ENCODE measurements at places on chromosomes 2 and 18.
A peak's percentile ranks its signal among the peaks of the same experiment; 100 is the strongest.

- DNase-seq = no peak
Observed at GRCh38 chr18:56240405-56240804, 398.0 kb downstream of the TXNL1 start.

DNA sequence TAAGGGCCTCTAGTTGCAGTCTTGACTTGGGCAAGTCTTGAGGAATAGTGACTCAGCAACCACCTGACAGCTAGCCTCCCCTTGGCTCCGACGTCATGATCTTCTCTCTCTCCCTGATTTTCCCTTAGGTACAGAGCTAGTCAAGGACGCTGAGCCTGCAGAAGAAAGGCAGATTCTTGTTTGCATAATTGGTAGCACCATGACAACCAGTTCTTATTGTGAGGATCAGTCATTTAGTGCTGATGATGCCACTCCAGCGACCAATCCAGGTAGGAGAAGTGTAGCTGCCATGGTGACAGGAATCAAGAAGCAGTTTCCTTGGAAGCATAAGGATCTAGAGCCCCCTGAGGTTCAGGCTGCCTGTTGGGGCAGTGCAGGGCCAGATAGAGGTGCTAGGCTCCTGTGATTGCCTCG, 2.8 kb upstream of the RESP18 start:
- no peak for DNase-seq

DNA sequence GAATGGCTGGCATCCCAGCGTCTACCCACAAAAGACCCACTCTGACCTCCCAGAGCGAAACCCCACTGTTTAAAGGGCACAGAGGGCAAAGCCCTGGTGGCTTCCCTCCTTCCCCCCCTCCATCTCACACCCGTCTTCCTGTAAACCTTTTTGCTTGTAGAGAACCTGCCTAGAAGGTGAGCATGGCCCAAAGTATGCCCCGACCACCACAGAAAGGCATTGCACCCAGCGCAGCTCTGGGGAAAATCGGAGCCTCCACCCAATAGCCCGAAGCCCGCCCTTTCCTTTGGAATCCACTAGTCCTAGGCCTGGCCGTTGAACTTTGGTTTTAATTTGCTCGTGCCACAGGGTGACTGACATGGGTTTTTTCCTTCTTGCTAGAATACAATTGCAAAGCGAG, 22.6 kb downstream of the DIPK1C start:
- DNase-seq = no peak

DNA sequence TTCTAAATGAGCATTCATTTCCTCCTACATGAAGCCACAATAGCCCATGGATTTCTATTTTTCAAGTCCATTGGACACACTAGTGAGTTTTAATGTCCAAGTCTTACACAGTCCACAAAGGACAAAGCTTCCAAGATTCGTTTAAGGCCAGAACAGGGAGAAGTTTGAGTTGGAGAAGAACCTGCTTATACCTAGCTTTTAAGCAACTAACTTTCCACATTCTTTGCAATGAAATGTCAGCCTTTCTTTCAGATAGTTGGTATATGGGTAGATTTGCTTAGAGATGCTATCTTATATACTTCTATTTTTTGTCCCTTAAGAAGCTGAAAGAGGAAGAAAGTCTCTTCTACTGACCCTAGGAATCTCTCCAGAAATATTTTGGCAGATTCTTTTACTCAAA, 66.1 kb upstream of the NPAS2 start:
- no peak for DNase-seq

DNA sequence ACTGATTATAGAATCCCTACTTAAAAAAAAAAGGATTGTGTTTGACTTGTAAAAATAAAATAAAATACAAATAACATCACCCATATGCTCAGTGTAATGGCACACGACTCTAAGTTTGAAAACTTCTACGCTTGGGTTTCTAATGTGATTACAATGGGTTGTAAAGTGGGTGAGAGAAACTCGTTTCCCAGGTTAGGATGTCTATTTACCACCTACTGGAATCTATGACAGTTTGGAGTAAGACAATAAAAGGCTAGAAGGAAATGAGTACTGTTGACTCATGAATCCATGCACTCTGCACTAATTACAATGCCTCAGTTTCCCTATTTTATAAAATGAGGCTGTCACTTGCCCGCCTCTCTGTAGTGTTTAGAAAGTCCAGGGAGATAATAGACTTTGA, 204.2 kb upstream of the FBXO11 start:
- no peak for DNase-seq

DNA sequence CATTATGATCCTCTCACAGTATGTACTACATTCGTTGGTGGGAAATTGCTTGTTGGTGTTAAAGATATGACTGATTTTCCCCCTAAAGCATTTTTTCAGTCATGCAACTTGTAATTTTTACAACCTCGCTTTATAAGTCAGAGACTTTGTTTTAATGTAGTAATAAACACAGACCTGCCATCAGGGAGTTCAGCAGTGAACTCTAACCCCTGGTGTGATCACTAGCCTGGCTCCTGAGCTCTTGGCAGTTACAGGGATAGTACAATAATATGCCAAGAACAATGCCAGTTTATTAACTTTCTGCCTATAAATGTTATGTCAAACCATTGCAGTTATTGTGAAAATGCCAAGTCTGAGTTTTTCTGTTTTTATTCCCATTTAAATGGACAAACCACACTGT, 93.8 kb downstream of the EDAR start:
- no peak for DNase-seq

- no peak for DNase-seq
Observed at GRCh38 chr18:4096486-4096885, 358.6 kb downstream of the DLGAP1 start.

- DNase-seq = no peak
Observed at GRCh38 chr2:234364661-234365060, 132.2 kb downstream of the ARL4C start.

DNA sequence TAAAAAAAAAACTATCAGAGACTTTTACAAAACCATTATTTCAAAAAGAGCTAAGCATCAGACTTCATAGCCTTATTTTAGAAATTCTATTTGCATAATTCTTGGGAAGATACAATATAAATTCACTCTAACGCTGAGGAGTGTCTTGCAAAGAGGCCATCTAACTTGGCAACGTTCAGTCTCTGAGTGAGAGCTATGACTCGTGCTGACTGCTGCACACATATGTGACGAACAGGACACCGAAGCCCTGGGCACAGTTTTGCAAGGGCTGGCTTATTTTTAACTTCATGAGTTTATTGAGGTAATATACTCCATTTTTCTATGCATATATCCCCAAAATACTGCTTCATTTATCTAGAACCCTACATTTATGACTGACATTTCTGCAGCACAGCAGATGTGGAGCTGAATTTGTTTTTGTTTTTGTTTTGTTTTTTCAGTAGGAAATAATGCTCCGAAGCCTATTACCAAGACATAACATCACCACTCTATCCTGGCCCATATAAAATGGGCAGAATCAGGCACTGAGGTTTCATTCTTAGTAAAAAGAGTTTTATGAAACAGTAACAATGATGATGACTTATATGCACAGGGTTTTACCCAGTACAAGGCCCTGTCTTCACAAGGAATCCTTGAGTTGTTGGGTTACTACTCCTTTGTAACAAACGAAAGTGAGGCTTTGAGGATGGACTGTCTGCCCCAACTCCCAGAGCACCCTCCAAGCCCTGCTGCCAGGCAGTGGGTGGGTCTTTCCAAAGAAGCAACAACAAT, 68.3 kb downstream of the CRACDL start:
- peak; percentile 11 for DNase-seq

GRCh38 chr18:55280503-55280902, 307.5 kb downstream of the TCF4 start:
- DNase-seq = peak; percentile 23

- peak; percentile 15 for DNase-seq
Observed at GRCh38 chr2:175251425-175252041, 70.0 kb upstream of the ATP5MC3 start.

DNA sequence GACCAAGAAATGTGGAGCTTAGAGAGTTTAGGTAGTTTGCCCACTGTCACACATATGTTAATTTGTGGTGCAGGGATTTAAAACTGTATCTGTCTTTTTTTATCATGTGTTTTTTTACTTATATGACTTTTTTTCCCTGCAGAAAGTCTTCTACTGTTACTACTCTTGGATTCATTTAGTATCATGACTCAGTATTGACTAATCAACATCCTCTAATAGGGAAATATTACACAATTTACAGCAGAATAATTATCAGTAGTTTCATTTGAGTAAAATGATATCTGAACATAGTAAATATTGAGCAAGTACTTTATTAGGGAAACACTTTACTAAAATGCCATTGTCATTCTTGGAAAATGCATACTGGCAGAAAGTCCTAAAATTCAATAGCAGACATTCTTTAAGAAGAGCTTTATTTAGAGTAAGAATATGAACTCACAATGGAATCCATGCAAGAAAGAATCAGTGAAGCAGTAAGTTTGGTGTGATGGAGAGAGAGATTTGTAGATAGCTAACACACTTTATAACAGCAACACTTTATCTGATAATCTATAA, 425.9 kb upstream of the SLC8A1 start:
- no peak for DNase-seq

- no peak for DNase-seq
Observed at GRCh38 chr2:124309563-124310138, 284.6 kb downstream of the CNTNAP5 start.

DNA sequence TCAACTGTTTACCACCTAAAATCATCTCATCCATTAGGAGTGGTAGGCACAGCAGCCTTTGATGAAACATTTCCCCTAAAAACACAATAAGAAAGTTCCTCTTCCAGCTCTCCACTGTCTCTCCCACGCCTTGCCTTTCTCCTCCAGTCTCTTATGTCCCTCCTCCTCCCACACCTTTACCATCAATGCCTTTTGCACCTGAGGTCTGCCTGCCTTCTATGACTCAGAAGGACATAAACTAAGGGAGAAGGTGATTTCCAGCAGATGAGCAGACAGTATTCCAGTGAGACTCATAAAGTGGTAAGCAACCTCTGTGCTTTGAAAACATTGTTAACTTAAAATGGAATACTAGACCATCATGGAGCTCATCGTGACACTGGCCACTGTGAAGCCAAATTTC, 34.2 kb upstream of the NDUFV2 start:
- no peak for DNase-seq

DNA sequence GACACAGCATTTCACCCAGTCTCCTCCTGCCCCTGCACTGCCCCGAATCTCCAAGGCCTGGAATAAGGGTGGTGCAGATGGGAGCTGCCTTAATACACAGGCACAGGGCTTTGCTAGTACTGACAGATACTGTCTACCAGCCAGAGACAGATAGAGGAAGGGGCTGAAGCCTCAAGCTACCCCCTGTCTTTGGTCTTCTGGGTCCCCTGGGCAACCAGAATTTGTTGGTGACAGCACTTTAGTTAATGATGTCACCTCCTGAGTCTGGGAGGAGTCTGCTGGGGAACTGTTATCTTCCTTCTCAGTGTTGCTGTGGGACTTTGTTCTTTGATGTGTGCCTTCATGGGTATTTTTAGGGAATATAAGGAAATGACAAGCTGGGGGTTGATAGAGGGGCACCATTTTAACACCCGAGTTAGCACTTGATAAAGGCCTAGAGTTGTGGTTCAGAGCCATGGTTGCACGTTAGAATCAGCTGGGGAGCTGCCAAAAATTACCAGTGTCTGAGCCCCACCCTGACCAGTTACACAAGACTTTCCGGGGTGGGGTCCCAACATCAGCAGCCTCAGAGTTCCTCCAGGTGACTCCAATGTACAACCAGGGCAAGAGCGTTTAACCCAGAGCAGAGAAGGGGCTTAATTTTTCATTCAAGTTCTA, 136.8 kb downstream of the SMAD7 start:
- DNase-seq = no peak

Measured in NCI-H2029 (cell line).